ENCODE measurements at places on chromosomes 1 and 21.

DNA sequence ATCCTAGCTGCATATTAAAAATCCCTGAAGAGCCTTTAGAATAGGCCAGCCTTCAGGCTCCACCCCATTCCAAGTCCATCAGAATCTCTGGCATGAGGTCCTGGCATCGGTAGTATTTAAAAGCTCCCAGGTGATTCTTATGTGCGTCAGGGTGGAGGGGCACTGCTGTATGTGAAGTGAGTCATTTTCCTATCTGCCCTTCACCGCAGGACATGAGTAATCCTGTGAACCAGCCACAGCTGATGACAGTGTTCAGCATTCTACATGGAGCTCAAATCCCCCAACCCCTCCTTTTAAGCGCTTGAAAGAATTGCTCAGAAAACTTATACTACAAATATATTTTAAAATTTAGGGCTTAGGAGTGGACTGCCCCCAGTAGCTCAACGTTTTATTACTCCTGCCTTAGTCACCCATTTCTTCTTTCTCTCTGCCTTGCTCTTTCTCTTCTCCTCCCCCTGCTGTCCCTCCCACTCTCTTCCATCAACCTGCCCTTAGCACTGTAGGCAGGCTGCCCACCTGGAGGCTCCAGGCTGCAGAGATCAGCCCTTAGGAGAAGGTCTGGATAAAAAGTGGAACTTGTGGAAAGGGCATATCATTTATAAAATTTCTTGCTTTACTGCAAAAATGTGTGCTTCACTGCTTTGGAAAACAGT is 73.8 kb upstream of the ZNF281 start:
- peak; percentile 67 for DNase-seq

GRCh38 chr1:228754646-228755268 is 19.5 kb downstream of the RHOU start:
- DNase-seq, result no peak

DNA sequence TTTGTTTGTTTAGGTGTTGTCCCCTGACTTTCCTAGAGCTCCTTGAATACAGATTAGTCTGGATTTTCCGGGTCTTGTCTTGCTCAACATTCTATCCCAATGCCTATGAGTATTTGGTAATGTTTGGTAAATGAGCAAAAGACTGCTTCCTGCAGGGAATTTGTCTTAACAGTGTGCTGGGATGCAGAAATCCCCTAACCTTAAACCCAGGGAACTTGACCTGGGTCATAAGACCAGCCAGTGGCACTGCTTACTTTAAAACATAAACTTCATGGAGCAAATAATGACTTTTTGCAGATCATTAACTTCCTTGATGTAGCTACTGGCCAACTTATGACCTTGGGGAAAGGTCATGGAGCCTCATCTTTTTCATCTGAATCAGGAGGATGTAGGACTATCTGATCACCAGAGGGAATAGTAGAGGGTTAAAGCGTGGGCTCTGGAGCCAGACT is 27.2 kb downstream of the TCEANC2 start:
- no peak for DNase-seq

DNA sequence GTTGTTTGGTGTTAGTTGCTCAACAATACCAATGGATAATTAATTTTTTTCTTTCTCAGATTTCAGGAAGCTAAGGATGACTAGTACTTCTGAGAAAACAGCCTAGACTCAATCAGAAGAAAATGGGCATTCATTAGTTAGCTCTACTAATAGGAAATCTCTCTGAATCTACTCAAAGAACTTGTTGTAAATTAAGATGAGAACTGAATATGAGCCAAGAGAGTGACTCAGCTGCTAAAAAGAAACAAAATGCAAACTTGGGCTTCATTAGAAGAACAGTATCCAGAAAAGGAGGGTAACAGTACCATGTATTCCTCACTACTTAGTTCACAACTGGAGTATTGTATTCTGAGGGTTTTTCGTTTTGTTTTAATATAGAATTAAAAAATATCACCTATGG is 12.5 kb downstream of the FOXJ3 start:
- DNase-seq, result no peak

DNA sequence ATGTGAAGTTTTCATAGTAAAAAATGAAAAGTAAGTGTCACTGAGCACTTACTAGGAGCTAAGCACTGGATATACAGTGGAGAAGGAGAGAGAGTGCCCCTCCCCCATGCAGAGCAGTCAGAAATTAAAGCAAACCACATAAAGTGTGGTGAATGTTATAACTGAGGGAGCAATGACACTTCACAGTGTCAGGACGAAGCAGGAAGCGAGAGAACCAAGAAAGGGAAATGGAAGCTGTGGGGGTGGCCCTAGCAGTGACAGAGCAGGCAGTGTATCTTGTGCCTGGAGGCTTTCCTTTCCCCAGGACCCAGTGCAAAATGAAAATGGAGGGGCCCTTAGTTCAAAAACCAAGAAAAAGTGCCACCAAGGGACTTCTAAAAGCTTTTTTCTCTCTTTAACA is 21.5 kb upstream of the RCAN3 start:
- peak; percentile 67 for DNase-seq

DNA sequence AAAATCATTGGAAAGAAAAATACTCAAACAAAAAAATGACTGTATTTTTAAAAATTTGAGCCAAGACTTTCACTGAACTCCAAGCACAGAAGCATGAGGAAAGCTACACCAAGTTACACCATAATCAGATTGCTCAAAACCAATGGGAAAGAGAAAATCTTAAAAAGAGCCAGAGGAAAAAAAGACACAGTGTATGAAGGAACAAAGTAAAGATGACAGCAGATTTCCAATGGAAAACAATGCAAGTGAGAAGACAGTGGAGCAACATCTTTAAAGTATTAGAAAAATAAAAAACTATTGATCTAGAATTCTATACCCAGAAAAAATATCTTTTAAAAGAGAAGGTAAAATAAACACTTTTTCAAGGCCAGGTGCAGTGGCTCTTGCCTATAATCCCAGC is 147.8 kb upstream of the ZBTB40 start:
- no peak for DNase-seq

- no peak for DNase-seq
Observed at GRCh38 chr1:226584164-226584563, 35.6 kb downstream of the STUM start.

DNA sequence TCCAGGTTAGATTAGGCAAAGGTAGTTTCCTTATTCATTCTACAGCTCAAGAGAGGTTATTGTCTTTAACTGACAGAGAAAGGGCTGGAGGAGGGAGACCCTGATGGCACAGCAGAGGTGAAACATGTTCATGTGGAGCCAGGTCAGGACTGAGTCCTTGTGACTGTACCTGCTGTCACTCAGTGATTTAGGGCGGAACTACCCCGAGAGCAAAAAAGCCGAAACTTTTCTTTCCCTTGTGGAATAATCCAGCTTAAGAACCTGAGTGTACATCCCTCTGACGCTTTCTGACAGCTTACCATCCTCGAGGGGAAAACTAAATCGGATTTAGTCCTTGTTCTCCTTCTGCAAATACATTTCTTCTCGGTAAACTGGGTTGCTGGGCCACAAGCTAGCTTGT is 273.2 kb downstream of the BACH1 start:
- DNase-seq, result no peak

DNA sequence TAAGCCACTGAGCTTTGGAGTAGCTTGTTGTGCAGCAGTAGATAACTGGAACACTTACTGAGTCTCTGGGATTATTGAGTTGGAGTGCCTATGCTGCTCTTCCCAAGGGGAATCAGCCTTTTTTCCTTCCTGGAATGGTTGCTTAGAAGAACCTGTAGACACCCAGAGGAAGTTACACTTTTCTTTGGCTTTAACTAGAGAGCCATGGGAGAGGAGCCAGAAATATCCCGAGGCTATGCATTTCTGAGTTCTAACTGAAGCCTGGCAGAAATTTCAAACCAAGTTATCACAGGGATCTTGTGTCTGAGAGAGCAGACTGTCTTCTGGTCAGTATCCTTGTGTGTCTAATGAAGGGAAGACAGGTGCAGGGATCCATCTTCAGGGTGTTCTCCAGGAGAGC is 28.3 kb downstream of the LAMC1 start:
- DNase-seq, result no peak

DNA sequence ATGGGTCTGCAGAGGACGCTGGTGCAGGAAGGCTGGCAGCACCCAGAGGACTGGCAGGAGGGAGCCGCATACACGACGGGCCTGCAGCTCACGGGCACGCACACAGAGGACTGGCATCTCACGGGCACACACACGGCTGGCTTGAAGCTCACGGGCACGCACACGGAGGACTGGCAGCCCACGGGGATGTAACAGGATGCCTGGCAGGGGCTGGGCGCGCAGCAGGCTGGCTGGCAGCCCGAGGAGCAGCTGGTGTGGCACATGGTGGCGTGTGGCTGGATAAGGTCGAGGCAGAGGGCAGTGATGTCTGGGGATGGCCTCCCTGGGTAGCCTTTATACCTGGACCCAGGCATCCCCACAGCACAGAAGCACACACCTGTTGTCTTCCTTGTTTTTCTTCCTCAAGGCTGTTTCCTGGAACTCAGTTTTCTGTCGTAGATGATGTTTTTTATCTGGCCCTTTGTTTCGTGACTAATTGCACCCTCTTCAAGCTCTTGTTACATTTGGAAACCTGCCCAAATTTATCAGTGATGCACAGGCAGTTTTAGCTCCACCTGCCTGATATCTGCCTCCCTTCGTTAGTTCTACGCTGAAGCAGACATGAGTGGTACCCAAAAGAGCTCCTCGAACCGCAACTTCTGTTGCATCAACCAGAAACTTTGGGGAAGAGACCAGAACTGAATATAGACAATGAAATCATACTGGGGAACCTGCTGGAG is at the start of gene KRTAP12-1:
KRTAP12-1 (minus strand) TSS at position 303 of the 719 bp plus-strand sequence; CDS start at position 263, 40 bp downstream.
- no peak for DNase-seq

DNA sequence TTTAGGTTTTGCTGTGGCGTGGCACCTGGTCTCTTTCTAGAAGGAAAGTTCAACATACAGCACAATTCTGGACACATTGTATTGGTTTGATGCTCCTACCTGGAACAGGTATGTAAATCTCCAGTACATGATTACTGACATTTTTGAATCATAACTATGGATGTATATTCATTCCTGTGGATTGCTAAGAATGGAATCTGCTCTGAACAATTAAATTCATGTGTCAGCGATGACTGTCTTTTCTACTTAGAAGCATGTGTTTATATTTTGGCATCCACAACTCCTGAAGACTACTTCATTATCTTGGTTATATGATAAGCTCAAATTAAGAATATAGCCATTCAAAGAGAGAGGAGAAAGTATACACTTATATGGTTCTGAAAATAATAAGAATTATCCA is 291.8 kb downstream of the CHRM3 start:
- no peak for DNase-seq

GRCh38 chr1:150545486-150546032 is 3.6 kb upstream of the ADAMTSL4 start:
- DNase-seq, result no peak

DNA sequence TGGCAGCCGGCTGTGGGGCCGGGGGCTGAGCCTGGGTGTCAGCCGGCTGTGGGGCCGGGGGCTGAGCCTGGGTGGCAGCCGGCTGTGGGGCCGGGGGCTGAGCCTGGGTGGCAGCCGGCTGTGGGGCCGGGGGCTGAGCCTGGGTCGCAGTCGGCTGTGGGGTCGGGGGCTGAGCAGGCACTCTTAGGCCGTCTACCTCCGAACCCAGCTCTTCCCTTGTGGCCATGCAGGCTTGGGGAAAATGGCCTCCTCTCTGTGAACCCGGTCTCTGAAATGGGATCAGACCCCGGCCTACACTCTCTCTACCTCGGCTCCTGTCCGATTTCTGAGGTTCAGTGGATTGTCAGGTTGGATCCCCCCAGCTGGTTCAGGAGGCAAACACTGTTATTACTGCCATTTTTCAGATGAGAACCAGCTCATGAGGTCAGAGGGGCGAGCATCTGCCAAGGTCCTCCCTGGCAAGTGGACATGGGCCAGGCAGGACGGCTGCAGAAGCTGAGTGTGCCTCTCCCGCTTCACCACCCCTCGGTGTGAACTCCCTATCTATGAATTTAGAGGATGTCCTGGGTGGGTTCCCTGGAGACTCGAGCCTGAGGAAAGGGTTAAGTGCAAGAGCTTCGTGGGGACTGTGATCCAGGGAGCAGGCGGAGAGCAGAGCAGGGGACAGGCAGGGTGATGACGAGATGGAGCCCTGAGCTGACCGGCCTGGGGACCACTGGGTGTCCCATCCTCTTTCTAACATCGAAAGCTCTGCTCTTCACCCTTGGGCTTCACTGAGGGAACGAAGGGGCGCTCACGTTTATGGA is 10.9 kb upstream of the COL18A1 start:
- DNase-seq, result no peak

GRCh38 chr1:161705537-161705936 is 1.5 kb upstream of the FCRLA start:
- no peak for DNase-seq

DNA sequence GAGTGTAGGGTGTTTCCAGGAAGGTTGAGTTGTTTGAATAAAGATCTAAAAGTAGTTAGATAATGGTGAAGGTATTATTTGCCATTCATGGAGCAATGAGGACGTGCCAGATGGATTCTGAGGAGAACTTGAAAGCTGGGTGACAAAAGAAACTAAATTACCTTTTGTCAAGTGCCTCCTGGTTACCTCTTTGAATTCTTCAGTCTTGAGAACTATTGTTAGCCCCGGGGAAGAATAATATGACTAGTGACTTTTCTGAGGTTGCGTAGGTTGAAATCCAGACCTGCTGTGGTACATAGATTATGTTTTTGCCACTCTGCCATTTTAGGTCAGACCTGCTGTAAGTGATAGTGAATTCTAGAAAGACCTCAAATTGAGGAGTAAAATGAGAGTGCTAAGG is 11.5 kb downstream of the LAMC1 start:
- no peak for DNase-seq

- DNase-seq, result no peak
Observed at GRCh38 chr1:71269818-71270217, 189.0 kb upstream of the ZRANB2 start.

GRCh38 chr1:149931212-149931790 is 3.7 kb upstream of the SF3B4 start:
- DNase-seq, result no peak

DNA sequence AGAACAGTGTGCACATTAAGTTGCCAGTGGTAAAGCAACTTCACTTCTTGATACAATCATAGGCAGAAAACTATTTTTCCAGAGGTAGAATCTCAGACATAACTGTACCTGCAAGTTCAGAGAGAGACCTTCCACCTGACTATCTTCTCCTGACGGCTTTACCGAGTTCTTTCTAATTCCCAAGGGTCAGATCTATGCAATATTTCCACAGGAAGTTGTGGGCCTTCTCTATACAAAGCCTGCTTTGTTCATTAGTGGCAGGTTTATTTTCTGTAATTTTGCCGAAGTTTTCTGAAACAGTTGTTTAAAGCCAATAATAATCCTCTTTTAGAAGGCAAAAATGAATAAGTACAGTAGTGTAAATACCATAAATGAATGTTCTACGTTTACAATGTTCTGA is 58.2 kb upstream of the RCC1 start:
- DNase-seq, result no peak

DNA sequence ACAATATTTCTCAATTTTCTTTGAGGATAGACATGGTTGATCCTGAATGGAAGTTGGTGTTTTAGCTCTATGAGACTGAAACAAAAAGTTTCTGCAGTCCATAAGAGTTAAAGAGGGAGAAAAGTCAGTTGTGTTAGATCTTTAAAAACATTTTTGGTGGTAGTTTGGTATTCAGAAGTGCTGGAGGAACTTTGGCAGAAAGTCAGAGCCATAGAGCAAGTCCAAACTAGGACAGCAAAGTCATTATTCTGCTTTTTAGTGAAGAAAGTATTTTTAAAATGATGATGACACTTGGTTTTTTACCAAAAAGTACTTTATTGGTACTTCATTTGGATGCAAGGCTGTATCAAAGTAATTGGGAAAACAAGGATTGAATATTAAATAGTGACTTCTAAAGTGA is 41.8 kb downstream of the FNBP1L start:
- no peak for DNase-seq

Data from stimulated activated naive CD8-positive, alpha-beta T cell treated with anti-CD3 and anti-CD28 coated beads, Interleukin-15, Interleukin-2, amounts not matched to agents 100 U/mL and 50 U/mL, for 24 hours (primary cell).